ENCODE measurements at places on chromosomes 4 and X. TPM values are rescaled to one million over a fixed set of nuclear protein-coding genes. Genes with fewer than 3 reads are reported as not detected.

GRCh38 chrX:10931976-10932375 is 179.2 kb upstream of the HCCS start:
- no peak for DNase-seq

VCX3A gene
- not detected for total RNA-seq

DNA sequence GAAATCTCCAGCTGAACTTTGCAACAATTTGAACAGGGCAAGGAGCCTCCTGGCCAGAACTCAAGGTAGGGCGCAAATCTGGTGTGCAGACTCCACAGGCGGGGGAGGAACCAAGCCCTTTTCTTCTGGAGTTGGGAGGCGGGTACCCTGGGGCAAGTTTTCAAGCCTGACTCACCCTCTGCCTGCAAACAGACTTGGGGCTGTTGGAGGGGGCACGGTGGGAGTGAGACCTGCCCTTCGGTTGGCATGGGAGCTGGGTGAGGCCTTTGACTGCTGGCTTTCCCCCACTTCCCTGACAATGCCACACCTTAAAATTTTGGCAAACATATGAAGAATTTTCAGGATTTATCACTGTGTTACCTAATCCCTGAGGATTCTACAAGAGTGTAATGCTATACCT is 709.8 kb upstream of the DIAPH2 start:
- DNase-seq: no peak

- DNase-seq: no peak
These were observed 56.6 kb downstream of the TMEM131L start for GRCh38 chr4:153522802-153523094.

GRCh38 chrX:21747558-21747957 is 10.4 kb downstream of the SMPX start:
- DNase-seq: peak; percentile 16

DNA sequence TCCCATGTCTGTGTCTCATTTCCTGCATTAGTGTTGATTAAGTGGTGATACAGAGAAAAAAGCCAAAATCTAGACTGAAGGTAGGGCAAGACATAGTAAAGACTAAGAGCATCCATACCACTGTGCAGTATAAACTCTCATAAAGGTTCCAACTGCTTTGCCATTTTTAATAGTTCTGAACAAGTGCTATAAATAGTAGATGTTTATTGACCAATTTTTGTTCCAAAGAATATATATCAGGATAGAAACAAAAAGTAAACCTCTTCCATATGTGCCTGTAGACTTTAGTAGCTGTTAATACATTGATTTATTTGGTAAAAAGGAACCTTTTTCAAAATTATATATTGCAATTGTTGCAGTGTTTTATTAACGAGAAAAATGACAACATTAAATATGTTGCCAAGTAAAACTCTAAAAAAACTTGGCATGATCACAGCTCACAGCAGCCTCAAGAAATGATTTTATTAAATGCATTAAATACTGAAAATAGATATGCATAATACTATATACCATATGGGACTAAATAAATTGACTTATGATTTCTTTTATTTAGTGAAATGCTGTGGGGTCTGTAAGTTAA is 22.3 kb upstream of the AASDH start:
- DNase-seq: peak; percentile 12

DNA sequence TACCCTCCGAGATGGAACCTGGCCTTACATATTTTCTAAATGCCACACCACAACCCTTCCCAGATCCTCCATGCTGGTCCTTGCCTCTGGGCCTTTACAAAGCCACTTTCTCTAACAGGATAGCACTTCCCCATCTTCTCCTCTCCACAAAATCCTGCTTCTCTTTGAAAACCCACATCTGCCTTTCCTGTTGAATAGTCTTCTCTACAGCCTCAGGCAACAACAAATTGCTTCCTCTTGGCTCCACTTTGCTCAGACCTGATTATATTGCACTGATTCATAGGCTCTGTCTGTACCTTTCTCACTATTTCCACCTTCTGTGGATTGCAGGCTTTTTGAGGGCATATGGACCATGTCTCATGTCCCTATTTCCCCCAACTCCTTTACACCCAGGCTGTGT is 203.7 kb upstream of the MBNL3 start:
- no peak for DNase-seq

DNA sequence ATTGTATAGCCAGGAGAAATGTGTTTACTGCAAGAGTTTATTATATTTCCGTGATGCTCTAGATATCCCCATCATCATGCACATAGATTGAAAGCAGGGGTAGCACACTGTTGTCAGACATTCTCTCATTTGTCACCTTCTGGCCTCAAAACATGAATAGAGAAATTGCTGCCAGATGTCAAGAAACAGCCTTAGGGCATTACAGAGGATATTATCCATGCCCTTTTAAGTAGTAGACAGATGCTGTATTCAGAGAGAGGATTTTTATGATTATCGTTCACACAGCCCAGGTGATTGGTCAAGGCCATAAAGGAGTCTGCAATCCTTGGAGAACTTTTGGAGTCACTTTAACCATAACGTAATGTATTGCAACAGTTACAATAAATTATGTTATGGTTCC is 1961.5 kb upstream of the TENM3 start:
- DNase-seq: no peak

DNA sequence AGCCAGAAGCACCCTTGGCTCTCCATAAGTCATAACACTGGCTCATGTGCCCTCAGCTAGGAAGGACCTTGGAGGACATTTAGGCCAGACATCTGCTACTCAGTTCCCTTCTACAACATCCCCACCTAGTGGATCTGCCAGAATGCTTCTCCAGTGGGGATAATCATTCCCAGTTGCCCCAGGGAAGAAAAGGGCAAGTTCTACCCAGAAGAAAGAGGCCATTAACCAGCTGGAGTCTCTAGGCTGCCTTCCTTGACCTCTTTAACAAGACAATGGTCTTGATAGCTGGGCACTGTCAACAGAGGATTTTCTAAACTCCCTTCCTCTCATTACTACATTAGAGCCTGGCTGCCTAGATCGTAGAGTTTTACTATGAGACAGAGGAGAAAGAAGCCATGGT is 42.0 kb downstream of the LGI2 start:
- DNase-seq: peak; percentile 9

GRCh38 chrX:51862920-51863319 is 30.5 kb upstream of the MAGED1 start:
- no peak for DNase-seq

- DNase-seq: no peak
These were observed 75.8 kb upstream of the ATP6AP2 start for GRCh38 chrX:40504801-40505605.

DNA sequence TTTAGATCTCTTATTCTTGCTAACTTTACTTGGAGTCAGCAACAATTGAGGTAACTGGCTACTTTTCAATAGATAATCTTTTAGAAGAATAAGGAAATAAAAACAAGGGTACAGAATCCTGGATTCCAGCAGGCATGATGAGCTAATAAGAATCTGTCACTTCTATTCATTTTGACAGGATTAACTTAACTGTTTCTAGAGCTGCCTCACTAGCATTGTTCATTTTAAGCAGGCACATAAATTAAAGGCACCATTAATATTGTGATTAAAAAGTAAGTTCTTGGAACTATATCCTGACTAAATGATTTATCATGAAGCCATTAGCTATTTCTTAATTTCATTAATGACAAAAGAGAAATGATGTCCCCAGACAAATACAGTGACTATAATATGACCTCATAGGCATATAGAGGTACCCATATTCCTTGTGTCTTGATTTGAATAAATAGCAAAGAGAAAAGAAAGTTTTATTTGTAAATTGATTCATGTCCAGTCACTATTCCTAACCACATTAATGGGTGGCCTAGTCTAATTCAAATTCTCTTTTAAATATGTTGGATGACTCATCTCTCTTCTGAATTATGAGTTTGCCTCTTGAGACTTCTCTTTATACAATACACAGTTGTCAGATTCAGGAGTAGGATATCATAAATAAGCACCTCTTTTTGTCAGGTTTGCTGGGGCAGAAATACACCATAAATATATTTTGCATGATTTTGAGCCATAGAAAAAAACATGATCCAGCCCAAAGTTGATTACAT is 343.0 kb downstream of the SLITRK2 start:
- no peak for DNase-seq

GRCh38 chr4:2281575-2282343 is 19.9 kb upstream of the MXD4 start:
- no peak for DNase-seq

GRIA3 gene
- total RNA-seq: not detected

DNA sequence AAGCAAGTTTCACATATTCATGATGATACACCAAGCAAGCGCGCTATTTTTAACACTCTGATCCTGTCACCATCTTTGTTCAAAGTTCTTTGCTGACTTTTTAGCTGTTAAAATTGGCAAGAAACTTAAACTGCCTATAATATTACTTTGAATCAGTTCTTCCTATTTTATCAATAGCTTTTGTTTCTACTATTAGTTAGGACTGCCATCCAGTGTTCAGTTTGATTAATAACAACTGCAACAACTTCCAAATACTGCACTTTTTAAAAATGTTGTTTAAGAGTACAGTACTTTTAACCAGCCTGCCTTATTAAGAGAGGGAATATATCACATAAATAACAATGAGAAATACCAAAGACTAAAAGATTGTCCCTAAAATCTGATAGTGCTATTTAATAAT is 614.3 kb downstream of the FAM133A start:
- no peak for DNase-seq

GRCh38 chr4:174217273-174218126 is 66.0 kb downstream of the FBXO8 start:
- peak; percentile 23 for DNase-seq

CLTRN gene
- not detected for total RNA-seq

- DNase-seq: no peak
These were observed 774.0 kb upstream of the POU3F4 start for GRCh38 chrX:82734140-82734539.

- no peak for DNase-seq
These were observed 78.3 kb downstream of the CLDN22 start for GRCh38 chr4:183241721-183242151.

SYN1 gene
- 0.61 TPM for total RNA-seq

DNA sequence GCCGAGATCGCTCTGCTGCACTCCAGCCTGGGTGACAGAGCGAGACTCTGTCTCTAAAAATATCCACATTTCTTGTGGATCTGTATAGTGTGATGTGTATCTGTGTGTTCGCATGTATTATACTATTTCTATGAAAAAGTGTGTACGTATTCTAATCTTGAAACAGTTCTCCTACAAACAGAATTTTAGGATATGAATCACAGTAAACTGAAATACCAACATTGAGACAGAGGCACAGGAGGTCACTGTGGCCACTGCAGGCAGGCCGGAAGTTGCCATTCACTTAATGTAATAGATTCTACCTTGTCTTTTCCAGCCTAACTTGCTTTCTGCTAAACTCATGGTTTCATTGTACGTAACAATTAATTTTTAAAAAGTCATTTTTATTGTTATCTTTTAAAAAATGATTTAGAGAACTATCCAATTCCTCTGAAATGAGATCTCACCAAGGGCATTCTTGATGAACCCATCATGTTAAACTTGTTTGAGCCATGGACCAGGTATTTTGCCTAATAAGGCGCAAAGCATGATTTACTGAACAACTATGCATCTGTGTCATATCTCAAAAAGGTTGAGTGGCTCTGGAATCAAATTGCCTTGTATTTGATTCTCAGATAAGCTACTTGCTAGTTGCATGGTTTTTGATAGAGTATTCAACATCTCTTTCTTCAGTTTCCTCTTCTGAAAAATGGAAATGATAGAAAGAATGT is 154.9 kb upstream of the GYPA start:
- DNase-seq: no peak

DNA sequence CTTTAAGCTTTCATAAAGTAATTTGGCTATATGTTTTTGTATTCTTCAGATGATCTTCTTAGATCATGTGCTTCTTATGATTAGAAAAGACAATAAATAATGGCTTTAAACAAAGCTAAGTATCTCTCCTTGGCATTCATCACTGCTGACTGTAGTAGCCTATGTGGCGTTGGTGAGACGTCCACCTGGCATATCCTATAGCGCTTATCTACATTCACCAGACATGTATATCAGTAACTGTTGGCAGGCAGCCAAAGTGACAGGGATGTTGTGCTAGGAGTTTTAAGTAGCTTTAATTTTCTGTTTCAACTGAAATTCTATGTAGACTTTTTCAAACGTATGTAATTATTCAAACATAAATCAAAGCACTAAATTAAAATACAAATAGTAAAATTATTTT is 276.4 kb downstream of the IL15 start:
- DNase-seq: no peak

GRCh38 chr4:47863486-47863885 is 25.6 kb upstream of the CORIN start:
- no peak for DNase-seq

DNA sequence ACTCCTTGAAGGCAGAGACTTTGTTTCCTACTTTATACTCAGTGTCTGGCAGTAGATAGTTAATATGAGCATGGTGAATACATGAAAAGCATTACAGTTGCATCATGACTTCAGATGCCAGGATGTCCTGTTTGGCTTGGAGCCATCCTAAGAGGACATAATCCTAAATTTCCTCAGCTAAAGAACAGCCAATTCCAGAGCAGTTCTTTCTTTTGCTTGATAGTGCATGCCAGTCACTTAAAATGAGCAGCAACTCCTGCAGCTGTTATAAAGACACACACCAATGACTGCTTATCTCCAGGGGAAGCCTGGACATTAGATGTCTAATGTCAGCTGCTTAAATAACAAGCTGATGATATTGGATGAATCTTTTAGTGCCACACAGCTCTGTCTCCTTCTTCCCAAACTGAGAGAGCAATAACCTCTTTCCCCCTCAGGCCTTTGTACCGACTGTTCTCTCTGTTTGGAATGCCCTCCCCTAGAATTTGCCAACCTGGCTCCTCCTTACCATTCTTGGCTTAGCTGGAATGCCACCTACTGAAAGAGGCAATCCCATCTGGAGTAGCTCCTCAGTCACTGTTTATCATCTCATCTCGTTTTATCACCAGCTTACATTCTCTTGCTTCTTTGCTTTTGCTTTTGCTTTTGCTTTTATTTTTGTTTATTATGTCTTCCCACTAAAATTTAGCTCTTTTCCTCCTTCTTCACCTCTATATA is 100.8 kb upstream of the USP38 start:
- DNase-seq: peak; percentile 11

DNA sequence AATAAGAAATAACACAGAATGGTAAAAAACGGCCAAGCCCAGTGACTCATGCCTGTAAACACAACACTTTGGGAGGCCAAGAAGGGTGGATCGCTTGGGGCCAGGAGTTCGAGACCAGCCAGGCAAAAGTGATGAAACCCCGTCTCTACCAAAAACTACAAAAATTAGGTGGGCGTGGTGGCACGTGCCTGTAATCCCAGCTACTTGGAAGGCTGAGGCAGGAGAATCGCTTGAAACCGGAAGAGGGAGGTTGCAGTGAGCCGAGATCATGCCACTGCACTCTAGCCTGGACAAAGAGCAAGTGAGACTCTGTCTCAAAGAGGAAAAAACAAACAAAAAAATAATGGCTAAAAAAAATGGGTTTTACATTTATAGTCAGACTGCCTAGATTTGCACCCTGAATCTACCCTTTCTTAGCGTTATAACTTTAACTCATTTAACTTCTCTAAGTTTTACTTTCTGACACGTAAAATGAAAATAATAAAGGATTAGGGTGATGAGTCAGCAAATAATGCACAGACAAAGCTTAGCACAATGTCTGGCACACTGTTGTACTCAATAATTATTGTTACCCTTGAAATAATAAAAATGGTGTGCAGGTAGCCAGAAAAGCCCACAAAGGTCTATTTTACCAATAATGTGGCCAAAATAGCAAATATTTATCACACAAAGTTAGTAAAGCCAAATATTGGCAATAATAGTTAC is 55.0 kb downstream of the ATP11C start:
- DNase-seq: no peak

GRCh38 chrX:122666601-122667000 is 517.5 kb upstream of the GRIA3 start:
- DNase-seq: no peak

GRCh38 chr4:115865736-115866135 is 752.3 kb upstream of the NDST4 start:
- peak; percentile 38 for DNase-seq

PCYT1B gene
- total RNA-seq: not detected
